Mammary microvascular endothelial cell (primary cell): ENCODE measurements at places on chromosomes 4 and X. TPM values are rescaled to one million over a fixed set of nuclear protein-coding genes. Genes with fewer than 3 reads are reported as not detected.

The PABPC4L gene
- total RNA-seq, result 0.33 and 0.79 TPM in 2 replicates

The CSAG1 gene
- not detected in 2 replicates for total RNA-seq

The CACNA1F gene
- total RNA-seq, result not detected in 2 replicates

The DDIT4L gene
- total RNA-seq, result 14.7 and 18.5 TPM in 2 replicates

The CNGA1 gene
- total RNA-seq, result not detected in 2 replicates

The MAGEB1 gene
- not detected in 2 replicates for total RNA-seq

The MTMR8 gene
- total RNA-seq, result 0.05 and 1.3 TPM in 2 replicates

The NDST4 gene
- total RNA-seq, result not detected in 2 replicates

The RTL9 gene
- total RNA-seq, result not detected in 2 replicates

The GAB1 gene
- 4.6 and 5.5 TPM in 2 replicates for total RNA-seq

The SSX2B gene
- total RNA-seq, result not detected in 2 replicates

The MAGEB10 gene
- not detected in 2 replicates for total RNA-seq

The PABPC1L2B gene
- total RNA-seq, result not detected in 2 replicates

The VEGFD gene
- 0.07 and 0.34 TPM in 2 replicates for total RNA-seq

The ARHGAP6 gene
- total RNA-seq, result 0.10 TPM in 1 of 2 replicates, not detected in the other

The ZNF141 gene
- total RNA-seq, result 2.5 and 2.7 TPM in 2 replicates

The TNIP3 gene
- 2.5 and 2.7 TPM in 2 replicates for total RNA-seq

The PAPSS1 gene
- total RNA-seq, result 39.8 and 45.9 TPM in 2 replicates

The TEX11 gene
- not detected in 2 replicates for total RNA-seq

The GDPD2 gene
- total RNA-seq, result not detected in 2 replicates

The SMIM31 gene
- not detected in 2 replicates for total RNA-seq

The GPRASP2 gene
- 15.3 and 17.5 TPM in 2 replicates for total RNA-seq

The DAPP1 gene
- not detected in 2 replicates for total RNA-seq

The ODAPH gene
- total RNA-seq, result not detected in 2 replicates

The GPR34 gene
- total RNA-seq, result not detected in 2 replicates

The PDZD4 gene
- total RNA-seq, result not detected in 2 replicates
